Psoas muscle (tissue), 8 donors: ENCODE measurements at places on chromosomes 12 and 14. TPM values are rescaled to one million over a fixed set of nuclear protein-coding genes. Genes with fewer than 3 reads are reported as not detected.

The AQP6 gene
- not detected for polyA plus RNA-seq

The MYF6 gene
- 1,359 TPM for polyA plus RNA-seq

The GPRC5D gene
- not detected for polyA plus RNA-seq

The FAM181A gene
- not detected for polyA plus RNA-seq

The ANO2 gene
- polyA plus RNA-seq = 1.3 TPM
